ENCODE measurements at places on chromosomes 2 and 18.

GRCh38 chr2:60337142-60337497 is 216.3 kb downstream of the BCL11A start:
- DNase-seq, result no peak

GRCh38 chr2:233449921-233450863 is 95.9 kb downstream of the DGKD start:
- DNase-seq, result no peak

- DNase-seq, result no peak
Measured at GRCh38 chr2:208189810-208190503, at the start of gene C2orf80. Gene C2orf80 (minus strand): TSS chr2:208190030. CDS start chr2:208186986, 3,044 bp downstream.

DNA sequence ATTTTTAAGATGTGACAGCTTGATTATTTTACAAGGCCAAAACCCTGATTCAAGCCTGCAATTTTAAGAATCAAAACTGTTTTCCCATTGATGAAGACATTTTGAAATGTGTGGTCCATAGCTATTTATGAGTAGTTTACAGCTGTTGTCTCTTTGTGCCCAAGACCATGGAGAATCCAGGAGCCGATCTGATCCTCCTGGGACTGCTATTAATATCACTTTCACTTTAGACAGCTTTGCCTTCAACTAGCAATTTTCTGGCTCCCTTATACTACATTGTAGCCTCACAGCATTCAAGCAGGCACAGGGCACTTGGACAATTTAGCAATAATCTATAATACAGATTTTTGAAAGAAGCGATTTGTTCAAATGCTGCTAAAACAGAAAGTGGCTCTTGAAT is 172.9 kb downstream of the SLC8A1 start:
- DNase-seq, result no peak

GRCh38 chr2:44155666-44156446 is 12.8 kb upstream of the PPM1B start:
- DNase-seq, result no peak

- no peak for DNase-seq
Measured at GRCh38 chr2:20149703-20150030, 75.3 kb downstream of the SDC1 start.

- no peak for DNase-seq
Measured at GRCh38 chr2:138495384-138495783, 6.2 kb upstream of the SPOPL start.

DNA sequence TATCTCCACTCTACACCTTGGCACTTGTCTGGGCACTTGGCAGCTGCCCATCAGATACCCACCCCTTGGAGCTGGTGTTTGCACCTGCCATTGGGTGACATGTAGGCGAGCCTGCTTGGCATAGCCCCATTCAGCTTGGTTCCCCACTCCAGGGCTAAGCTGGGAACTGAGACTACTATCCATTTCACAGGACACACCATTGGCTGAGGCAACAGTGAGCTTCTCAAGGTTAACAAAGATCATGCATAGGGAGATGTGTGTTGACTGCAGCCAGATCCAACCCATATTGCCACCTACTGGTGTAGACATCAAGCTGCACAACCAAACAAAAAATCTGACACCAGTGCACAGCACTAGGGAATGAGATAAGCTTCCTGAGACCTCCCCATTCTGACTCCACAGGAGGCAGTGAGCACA is 1389.8 kb upstream of the TMEFF2 start:
- DNase-seq, result no peak

GRCh38 chr2:236984046-236984445 is 101.6 kb upstream of the COPS8 start:
- DNase-seq, result no peak

DNA sequence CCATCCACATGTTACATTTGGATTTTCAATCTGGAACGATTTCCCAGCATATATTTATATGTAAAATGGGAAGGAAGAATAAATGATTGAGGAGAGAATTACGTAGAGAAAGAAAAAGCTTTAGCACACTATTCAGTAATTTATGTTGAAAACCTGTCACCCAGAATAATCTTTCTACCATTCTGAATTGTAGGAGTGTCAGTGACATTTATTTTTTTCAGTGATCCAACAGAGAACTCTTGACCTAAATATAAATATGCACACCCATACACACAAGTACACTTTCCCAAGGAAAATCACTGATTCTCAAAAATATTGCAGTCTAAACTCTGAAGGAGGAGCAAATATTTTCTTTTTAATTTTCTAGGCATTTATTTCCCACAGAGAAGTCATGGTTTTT is 140.2 kb upstream of the LRP1B start:
- no peak for DNase-seq

- DNase-seq, result no peak
Measured at GRCh38 chr2:181777734-181778133, 97.4 kb upstream of the NEUROD1 start.

DNA sequence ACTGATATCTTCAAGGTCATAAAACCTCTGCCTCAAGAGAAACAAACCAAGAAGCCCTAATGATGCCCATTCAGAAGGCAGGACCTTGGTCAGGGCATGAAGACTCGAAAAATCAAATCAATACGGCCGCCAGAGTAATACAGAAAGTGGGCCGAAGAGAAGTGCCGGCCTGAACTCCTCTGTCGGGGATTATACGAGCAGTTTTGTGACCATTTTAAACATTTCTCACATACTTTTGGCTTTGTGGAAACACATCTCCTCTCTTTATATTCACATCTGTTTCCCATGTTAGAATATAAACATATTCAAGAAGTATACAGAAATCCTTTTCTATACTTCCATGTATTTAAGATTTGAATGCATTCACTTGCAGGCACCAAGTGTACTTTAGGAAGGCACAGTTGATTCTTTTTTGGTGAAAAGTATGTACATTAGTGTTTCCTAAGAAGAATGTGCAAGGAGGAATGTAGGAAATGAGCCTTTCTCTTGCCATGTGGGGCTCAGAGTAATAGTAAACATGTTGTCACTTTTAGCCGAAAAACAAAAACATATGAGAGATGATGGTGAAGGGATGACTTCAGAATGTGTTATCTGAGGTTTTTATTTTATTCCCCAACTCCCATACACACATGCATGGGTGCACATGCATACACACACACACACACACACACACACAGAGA is 707.9 kb upstream of the ID2 start:
- no peak for DNase-seq

GRCh38 chr2:607172-607571 is 70.0 kb downstream of the TMEM18 start:
- DNase-seq, result no peak

- DNase-seq, result no peak
Measured at GRCh38 chr2:176072292-176072669, 11.5 kb downstream of the EVX2 start.

DNA sequence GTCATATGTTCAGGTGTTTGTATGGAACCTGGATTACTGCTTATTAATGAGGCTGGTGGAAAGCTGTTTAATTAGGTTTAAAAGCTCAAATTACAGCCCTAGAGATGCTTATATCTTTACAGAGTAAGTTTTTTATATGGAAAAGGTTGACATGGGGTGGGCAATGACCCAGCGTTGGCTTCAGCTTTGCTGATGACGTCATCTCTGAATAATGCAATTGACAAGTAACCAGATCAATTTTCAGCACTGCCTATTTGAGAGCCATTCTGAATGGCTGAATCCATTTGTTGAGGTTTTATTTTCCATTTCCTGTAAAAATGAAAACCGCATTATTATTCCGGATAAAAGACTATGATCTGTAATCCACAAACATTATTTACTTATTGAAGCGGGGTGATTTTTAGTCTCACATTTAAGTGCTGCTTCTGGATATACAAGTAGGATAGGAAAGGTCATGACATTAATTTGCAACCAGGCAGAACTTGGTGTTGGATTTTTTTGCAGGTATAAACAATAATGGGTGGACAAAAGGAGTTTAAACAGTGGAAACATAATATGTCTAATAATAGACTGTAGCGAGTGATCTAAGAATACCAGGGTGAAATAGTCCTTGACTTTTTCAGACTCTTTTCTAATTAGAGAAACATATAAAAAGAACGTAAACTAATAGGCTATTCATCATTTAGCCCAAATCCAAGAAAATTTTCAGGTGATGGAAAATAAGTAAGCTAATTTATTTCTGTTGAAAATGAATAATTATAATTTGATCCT is 2.7 kb downstream of the PPP1R1C start:
- no peak for DNase-seq

- no peak for DNase-seq
Measured at GRCh38 chr2:103809941-103810441, 1043.9 kb upstream of the POU3F3 start.

GRCh38 chr18:63422864-63423304 is 608 bp upstream of the VPS4B start:
- no peak for DNase-seq

- no peak for DNase-seq
Measured at GRCh38 chr2:103459283-103459682, 697.5 kb downstream of the TMEM182 start.
